ENCODE measurements at places on chromosomes 12 and 14.

GRCh38 chr12:88420457-88420856 is 159.8 kb downstream of the KITLG start:
- DNase-seq: no peak

DNA sequence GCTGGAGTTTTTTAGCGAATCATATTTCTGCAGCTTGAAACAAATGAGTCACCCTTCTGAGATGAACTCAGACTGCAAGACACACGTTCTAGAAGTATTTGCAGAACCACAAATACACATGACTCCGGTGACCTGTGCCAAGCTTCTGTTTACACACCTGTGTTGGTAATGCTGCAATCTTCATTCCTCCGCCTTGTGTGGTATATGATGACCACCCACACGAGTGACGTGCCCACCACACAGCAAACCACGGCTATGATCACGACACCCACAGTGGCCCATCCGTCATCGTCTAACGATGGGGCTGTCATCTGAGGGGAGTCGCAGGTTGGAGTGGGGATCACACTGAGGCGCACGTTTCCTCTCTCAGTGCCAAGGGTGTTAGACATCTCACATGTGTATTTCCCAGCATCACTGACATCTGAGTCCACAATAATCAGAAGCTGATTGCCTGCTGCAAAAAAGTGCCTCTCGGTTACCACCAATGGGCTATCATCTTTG is 43.0 kb downstream of the LRIG3 start:
- peak; percentile 24 for DNase-seq

GRCh38 chr12:96194971-96195844 is 1.0 kb downstream of the ELK3 start:
- no peak for DNase-seq

GRCh38 chr14:100769035-100769939 is 42.6 kb downstream of the DLK1 start:
- no peak for DNase-seq

- DNase-seq: no peak
Observed at GRCh38 chr14:23324993-23325392, 3.7 kb downstream of the PABPN1 start.

- no peak for DNase-seq
Observed at GRCh38 chr14:76100236-76100635, 51.5 kb upstream of the GPATCH2L start.

DNA sequence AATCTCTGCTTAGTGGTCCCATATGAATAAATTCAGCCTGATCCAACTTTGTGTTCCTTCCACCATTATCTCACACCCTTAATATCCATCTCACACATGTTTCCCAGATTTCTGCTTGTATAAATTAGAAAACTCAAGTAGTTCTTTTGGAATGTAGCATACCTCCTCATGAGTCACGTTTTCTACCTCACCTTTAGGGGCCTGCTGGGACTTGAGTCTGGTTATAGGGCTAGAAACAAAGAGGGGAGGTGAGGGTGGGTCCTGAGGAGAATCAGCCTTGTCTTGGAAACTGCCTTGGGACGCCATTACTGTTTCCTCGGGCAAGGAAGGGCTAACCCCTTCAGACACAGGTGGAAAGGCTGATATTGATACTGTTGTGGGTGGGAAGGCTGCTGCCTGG is 51.1 kb downstream of the EMP1 start:
- DNase-seq: no peak

- no peak for DNase-seq
Observed at GRCh38 chr14:51527073-51527472, 124.6 kb upstream of the FRMD6 start.

GRCh38 chr14:33452995-33453394 is 497.9 kb downstream of the EGLN3 start:
- no peak for DNase-seq

- peak; percentile 62 for DNase-seq
Observed at GRCh38 chr14:55127460-55127951, 1.5 kb upstream of the LGALS3 start.

- no peak for DNase-seq
Observed at GRCh38 chr14:102907980-102908730, 14.3 kb upstream of the AMN start.

DNA sequence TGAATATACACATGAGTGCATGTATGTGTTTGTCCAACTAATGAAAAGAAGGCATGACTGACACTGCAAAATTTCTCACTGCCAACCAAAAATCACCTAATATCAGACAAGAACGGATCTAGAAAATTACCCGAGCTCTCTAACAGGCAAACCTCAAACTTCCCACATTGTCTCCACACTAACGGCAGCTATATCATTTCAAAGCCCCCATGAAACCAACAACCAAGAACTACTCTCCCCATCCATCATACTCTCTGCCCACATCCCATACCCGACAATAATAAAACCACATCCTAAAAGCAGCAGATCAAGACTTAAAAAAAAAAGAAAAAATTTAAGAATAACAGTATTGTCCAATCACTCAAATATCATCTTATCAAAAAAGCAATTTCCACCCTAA is 227.1 kb downstream of the CEP128 start:
- DNase-seq: no peak

DNA sequence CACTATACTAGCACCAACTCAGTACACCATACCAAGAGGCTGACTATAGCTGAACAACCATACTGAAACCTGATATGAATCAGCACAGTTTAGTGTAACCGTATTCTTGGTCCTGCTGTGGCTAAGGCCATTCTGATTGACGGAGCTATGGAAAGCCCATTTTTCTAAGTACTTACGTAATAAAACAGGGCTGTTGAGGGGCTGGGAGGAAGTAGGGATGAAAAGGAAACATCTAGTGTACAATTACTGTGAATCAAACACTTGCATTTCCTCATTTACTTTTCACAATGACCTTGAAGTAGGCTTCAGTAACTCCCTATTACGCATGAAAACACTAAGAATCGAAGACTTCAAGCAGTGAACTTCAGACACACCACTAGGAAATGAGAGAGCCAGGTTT is 198.2 kb downstream of the BTG1 start:
- DNase-seq: no peak

DNA sequence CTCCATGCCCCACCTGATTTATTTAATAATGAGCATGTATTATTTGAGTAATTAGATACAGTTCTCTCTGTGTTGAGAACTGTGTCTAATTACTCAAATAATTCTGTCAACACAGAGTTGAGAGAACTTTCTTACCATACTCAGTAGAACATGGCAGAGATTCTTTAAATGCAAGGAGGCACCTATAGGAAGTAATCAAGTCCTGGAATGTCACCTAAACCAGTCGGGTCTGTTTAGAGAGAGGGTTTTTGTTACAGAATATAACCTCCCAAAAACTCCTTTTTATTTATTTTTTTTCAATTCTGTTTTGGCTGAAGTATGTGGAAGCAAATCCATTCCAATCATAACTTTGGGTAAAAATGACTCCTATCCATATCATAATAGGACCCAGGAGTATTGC is 37.5 kb upstream of the CIT start:
- DNase-seq: no peak

DNA sequence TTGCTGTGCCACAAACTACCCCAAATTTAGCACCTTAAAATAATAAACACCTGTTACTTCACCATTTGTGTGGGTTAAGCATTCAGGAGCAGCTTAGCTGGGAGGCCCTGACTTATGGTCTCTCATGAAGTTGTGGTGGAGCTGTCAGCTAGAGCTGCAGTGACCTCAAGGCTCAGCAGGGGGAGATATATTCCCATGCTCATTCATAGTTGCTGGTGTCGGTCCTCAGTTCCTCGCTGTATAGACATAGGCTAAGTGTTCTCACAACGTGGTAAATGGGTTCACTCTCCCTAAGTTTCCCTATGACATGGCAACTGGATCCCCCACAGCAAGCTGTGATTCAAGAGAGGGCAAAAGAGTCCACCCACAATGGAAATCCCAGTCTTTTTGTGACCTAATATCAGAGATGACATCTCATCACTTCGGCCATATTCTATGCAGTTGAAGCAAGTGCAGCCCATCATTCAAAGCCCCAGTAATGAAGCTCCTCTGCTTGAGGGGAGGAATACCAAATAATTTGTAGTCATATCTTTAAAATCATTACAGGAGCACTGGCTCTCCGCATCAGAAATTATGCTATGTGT is 41.1 kb downstream of the PRB3 start:
- DNase-seq: peak; percentile 71

DNA sequence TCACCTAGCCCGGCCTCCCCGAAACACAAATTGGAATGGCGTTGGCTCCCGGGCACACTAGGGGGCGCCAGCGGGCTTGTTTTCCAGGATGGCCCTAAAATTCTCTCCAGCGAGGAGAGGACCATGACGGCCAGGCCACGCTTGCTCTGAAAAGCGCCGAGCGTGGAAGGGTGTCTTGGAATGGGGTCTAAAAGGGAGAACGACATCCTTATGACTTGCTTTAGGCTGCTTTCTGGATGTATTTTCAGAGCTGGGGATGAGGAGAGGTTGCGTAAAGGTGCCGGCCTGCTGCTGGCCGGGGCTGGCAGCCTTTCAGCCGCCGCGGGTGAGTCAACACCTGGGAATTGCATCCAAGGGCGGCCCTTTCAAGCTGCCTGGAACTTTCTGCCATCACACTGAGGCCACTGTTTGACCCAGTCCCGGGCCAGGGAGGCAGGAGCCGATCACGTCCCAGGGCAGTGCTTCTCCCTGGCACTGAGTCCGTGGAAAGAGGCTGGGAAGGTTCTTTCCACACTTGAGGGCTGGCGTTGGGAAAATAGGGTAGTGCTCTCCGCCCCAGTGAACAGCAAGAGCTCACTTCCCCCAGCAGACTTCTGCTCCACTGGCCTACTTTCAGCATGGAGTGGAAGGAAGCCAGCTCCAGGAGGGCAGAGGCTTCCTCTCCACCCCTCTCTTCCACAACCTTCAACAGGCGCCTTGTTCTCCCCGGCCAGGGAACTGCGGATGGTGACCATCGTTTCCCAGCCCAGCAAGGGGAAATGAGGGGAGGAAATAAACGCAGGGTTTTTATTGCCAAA is 216.2 kb downstream of the TTC8 start:
- DNase-seq: peak; percentile 93

DNA sequence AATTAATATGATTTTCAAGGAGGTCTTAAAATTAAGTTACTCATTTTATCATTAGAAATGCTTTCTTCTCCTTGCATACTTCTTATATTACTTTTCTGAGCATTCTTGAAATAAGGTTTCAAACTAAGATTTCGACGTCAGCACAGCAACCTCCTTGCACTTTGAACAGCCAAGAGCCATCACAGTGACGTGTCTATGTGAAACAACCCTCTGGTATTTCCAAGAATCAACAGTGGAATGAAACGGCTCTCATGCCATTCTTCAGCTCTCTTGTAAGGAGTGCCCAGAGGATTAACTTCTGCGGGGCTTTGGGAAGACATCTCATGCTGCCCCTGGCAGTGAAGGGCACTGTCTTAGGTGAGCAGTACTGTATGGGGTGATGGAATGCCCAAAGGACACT is 109.2 kb downstream of the EFCAB11 start:
- peak; percentile 56 for DNase-seq

GRCh38 chr12:68792952-68793351 is 15.0 kb upstream of the MDM2 start:
- DNase-seq: peak; percentile 50

DNA sequence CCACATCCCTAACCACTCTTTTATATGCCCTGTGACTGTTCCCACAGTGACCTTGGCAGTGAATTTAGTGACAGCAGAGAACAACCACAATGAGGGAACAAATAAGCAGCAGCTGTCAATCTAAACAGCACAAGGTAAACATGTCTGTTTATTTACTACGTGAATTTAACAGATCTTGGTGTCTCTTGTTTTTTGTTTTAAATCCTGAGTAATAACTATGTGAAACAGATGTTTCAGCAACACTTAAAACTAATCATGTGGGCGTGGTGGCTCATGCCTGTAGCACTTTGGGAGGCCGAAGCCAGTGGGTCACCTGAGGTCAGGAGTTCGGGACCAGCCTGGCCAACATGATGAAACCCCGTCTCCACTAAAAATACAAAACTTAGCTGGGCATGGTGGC is 17.0 kb upstream of the CFAP54 start:
- no peak for DNase-seq

- no peak for DNase-seq
Observed at GRCh38 chr12:77893918-77894317, 63.2 kb downstream of the NAV3 start.

DNA sequence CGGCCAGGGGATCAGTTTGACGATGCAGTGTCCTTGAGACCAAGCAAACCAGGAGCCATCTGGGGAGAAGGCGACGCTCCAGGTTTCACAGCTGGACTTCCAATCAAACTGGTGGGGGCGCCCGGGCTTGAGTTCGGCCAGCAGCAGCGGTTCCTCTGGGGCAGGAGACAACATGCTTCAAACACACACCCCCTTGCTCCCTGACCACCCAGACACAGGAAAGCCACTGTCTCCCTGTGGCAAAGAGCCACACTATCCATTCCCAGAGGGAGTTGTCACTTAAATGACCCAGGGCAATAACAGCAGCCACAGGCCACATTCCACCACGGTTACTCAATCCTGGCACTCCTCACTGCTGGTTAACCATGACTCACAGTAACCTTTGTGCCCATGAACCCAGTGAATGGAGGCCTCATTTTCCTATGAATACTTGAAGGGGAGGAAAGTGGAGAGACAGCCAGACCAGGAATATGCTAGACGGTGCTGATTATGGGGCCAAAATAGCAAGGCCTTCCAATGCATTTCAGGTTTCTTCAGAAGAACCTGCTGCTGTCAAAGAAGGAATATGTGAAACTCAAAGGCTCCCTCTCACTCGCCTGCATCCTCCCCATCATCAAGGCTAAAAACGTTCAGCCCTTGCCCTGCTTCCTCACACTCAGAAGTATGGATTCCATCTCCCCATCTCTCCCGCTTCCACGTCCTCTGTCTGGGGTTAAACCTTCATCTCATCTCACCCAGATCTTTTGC is 8.5 kb downstream of the WSB2 start:
- peak; percentile 92 for DNase-seq

DNA sequence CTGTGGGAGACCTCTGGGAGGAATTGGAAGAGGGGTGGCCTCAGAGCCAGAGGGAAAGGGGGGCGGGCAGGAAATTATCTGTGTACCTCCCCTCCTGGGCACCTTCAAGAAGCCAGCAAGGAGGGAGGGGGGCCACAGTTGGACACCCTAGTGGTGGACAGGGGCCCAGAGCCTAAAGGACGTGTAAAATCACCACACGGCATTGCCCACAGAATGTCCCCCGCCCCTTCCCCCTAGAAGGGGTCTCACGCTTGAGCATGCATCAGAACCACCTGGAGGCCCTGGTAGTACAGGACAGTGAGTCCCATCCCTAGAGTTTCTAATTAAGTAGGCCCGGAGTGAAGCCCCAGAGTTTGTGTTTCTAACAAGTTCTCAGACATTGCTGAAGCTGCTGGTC is 8.2 kb downstream of the ENDOU start:
- DNase-seq: no peak

- no peak for DNase-seq
Observed at GRCh38 chr14:73712540-73713180, 1.5 kb downstream of the PNMA1 start.

DNA sequence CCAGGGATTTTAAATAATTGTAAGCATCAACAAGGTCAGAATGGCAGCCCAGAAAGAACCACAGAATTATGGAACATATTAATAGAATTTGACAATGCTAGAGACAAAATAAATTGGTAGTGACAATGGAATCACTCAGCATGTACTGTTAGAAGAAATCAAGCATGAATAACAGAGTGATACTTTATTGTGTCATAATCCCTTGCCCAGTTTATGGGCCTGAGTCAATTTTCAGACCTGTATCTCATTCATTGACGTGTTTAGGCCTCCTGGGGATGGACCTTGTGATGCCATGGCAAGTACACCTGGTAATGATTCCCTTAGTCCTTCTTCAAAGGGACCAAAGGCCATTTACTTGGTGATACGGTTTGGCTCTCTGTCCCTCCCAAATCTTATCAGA is 12.8 kb upstream of the CCDC91 start:
- DNase-seq: no peak

Measured in Caco-2 (cell line).